Muscle of arm (tissue), 14 donors: ENCODE measurements at places on chromosomes 13 and 19. TPM values are rescaled to one million over a fixed set of nuclear protein-coding genes. Genes with fewer than 3 reads are reported as not detected.

- DNase-seq: no peak
Observed at GRCh38 chr19:30567536-30568232, 195.5 kb downstream of the ZNF536 start.

GRCh38 chr13:33138441-33138840, 122.2 kb downstream of the KL start:
- DNase-seq: no peak

- DNase-seq: no peak
Observed at GRCh38 chr19:4354897-4355296, 11.5 kb downstream of the MPND start.

Gene KASH5
- not detected for polyA plus RNA-seq

DNA sequence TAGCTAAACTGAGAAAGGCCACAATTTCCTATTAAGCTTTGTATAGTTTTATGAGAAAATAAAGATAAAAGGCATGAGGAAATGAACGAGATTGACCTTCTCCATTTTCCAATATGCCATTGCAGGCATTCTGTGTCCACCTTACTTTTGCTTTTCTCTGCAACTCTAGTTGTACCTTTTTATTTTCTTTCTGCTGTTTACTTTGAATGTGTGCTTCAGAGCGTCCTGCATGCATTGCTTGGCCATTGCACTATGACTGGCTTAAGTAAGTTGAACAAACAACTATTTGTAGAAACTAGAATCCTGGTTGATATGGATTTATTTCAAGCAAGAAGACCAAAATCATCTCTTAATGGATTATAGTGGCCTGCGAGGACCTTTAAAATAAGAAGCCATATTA, 510.3 kb downstream of the GPC6 start:
- no peak for DNase-seq

DNA sequence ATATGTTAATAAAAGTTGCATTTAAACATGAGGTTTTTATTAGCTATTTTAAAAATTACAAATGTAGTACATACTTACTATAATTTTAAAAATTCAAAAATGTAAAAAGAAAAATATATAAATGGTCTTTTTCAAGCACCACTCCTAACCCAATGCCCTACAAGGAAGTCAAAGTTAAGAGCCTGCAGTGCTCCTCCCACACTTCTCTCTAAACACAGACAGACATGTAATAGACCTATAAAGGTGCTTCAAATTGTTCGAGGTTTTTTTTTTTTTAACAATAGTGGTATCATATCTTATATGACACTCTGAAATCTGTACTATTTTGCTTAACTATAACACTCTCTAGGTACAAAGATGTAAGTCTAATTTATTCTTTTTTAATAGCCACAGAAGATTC, 25.4 kb downstream of the VWA8 start:
- DNase-seq: no peak

- no peak for DNase-seq
Observed at GRCh38 chr13:110637747-110638146, 22.4 kb downstream of the NAXD start.

Gene ZNF222
- 6.9 TPM for polyA plus RNA-seq

Gene C5AR1
- 4.3 TPM for polyA plus RNA-seq

Gene CBLC
- polyA plus RNA-seq: not detected

GRCh38 chr13:28622286-28622685, 36.6 kb upstream of the POMP start:
- DNase-seq: no peak

DNA sequence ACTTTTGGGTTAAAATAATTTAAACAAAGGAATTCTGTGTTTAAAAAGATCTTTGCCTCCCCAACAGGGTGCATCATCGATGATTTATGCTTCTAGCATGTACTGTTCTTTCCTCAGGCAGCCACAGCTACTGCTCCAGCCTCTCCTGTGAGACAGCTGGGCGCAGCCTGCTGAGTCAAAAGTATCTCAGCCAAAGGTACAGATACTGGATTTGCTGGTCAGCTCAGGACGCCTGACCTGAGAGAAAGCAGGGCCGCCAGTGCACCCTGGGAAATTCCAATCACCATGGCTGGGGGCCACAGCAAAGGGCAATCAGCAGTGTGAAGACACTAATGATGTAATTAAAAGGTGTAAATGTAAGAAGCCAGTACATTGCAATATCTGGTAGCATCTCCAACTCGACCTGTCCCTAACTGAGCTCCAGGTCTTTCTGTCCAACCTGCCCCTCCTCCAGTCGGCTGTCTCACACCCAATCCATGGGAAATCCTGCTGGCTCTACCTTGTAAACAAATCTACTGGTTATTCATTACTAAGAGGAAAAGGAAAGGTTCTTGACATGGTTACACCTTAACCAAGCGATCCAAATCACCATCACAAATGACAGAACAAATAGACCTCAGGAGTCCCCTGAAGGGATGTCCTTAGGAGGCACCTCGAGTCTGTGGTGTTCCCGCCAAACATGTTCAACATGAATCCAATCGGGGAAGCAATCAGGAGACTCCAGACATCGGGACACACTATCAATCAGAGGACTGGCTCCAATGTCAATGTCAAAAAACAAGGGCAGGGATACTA, 7.3 kb downstream of the OPA3 start:
- no peak for DNase-seq

DNA sequence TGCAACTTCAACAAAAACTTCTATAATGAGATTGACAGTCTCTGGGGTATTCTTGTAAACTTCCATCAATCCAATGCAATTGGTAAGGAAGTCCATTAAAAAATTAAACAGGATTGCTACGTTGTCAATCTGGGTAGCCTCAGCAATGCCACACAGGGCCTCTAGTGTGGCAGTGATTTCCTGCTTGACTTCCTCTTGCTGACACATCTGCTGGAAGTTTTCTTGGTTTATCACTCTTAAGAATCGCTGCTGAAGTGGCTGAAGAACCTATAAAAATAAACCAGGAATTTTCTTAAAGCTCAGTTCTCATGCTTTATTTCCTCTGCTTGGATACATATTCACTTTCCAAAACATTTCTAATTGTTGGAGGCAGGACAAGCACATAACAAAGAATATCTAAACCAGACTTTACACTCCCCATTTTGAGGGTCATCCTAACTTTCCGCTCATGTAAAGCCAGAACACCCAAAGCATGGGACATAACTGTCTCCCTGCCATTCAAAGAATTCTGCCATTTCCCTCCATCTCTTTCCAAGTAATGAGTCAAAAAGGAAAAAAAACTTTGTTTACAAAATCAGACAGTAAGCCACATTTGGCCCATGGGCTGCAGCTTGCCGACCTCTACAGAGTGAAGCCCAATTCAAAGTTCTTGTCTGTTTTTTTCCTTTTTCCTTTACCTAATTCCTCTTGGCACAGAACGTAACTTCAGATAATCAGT, 23.2 kb upstream of the EEF1AKMT1 start:
- DNase-seq: peak; percentile 39

DNA sequence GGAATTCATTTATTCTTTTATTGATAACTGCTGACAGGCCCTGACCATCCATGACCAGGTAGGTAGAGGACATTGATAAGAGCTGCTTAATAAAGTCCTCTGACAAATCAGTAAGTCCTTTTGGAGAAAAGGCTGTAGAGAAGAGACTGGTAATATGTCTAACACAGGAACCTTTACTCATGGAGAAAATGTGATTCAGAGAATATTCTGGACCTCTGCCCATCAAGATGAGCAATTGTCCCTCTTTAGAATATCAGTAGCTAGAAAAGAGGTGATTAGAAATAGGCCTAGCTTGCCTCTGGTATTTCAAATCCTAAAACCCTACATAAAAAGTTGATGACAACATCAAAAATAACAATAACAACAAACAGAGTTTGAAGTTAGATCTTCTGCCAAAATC, 642.3 kb downstream of the TBC1D4 start:
- no peak for DNase-seq

DNA sequence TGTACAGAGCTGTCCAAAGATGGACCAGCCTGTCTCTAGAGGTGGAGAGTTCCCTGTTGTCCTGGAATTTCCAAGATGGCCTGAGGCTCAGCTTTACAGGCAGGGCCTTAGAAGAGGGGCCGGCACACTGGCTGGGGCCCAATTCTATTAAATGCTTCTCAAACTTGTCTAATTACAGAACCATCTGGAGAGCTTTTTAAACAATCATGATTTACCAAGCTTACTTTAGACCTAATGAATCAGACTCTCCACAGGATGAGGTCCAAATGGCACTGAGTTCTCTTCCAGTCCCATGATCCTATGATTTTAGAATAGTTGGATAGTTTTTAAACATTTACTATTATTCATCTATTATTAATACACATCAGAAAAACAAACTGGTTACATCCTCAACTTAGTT, 123.5 kb downstream of the DNAJC3 start:
- DNase-seq: no peak

Gene YJEFN3
- polyA plus RNA-seq: 7.0 TPM

Gene RRAS
- polyA plus RNA-seq: not detected

DNA sequence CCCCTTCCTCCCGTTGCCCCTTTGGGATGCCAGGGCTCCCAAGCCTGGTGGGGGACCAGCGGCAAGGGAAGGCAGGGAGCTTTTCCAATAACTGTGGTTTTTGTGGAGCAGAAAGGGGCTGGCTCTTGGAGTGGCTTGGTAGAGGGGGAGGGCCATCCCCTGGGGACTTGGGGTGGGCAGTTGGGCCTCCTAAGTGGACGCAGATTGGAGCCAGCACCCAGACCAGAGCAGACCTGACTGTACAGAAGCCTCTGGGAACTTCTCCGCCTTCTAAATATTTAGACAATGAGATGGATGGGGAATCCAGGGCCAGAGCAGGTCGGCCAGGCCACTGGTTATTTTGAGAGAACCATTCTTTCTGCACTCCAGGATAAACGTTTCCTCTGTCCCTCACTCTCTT, 4.2 kb downstream of the PTGIR start:
- no peak for DNase-seq

Gene PEAK3
- polyA plus RNA-seq: not detected

GRCh38 chr13:84705982-84706710, 823.9 kb upstream of the SLITRK1 start:
- no peak for DNase-seq

DNA sequence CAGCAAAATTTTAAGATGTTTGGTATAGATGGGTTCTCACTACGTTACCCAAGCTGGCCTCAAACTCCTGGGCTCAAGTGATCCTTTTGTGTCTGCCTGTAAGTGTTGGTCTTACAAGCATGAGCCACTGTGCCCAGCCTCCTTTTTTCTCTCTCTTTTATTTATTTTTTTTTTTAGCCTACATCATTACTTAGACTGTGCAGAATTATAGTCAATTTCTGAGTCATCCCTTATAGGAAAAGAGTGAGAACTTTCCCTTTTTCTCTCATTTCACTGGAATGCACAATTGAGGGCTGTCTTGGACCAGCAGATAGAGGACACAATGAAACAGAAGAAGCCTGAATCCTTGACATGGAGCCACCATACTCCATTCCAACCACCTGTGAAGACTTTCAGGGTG, 13.3 kb downstream of the TSKS start:
- DNase-seq: no peak

Gene RNF225
- not detected for polyA plus RNA-seq

Gene ZNF729
- 0.16 TPM for polyA plus RNA-seq

DNA sequence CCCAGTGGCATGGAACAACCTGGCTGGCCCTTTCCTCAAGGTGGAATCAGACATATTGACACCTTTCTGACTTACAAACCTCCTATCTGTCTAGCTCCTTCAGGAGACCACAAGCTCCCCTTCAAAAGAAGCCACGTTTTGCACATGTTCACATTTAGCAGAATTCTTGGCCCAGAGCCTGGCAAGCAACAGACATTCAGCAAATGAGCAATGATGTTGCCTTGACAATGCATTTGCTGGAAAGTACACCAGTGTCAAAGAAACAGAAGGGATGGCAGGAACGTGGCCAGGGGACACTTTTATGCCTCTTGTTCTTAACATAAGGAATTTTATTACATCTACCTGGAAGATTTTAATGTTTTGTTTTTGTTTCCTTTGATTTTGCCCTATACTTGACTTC, 85.5 kb upstream of the FGF14 start:
- DNase-seq: peak; percentile 7

Gene CRX
- not detected for polyA plus RNA-seq

GRCh38 chr19:33389421-33390100, 16.1 kb downstream of the CEBPG start:
- no peak for DNase-seq

DNA sequence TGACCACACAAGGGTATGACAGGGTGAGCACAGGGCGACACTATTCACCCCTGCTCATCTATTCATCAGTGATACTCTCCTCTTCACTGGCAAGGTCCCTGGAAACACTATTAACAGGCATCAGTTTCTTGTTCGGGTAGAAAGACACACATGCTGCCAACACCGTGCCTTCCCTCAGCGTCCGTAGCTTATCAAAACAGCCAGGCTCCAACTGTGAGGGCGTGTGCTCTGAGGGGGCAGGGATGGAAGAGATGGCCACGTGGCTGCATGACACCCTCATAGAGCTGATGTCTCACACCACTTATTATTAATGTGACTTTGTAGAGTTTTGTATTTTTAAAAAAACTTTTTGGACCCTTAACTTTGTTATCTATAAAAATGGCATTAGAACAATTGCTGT, 160.3 kb downstream of the ITGBL1 start:
- DNase-seq: no peak

- DNase-seq: no peak
Observed at GRCh38 chr13:40667622-40667978, 1.2 kb upstream of the FOXO1 start.

Gene RHPN2
- polyA plus RNA-seq: 2.3 TPM

- DNase-seq: no peak
Observed at GRCh38 chr13:45257638-45258333, 56.9 kb upstream of the KCTD4 start.

DNA sequence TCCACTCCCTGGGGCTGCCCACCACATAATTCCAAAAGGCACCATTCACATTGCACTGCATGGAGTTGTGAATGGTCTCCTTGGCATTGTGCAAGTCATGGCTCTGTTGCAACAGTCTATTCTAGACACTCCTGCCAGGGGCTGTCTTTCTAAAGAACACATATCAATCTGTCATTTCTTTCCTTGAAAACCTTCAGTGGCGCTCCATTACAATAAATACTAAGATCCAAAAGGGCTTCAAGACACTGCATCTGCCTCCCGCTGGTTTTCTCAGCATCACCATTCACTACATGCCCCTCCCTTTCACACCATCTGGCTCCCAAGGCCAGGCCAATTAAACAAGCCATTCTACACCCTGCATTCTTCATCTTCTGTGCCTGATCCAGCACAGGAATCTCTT, 32.2 kb upstream of the TM9SF2 start:
- DNase-seq: no peak

GRCh38 chr13:39811696-39812095, 156.2 kb downstream of the COG6 start:
- DNase-seq: no peak

DNA sequence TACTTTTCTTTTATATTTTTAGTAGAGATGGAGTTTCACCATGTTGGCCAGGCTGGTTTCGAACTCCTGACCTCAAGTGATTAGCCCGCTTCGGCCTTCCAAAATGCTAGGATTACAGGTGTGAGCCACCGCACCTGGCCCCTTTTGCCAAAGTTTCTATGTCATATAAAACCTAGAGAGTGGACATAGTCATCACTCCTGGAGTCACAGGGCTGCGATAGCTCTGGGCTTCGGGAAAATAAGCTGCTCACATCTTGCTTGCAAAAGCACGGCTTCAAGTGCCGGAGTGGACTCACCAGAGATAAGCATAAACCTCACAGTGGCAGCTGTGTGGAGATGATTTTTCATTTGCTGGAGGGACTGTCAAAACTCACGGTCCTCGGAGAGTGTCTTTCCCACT, 171.2 kb downstream of the TEX29 start:
- no peak for DNase-seq
